ENCODE measurements at places on chromosomes 12 and 14. TPM values are rescaled to one million over a fixed set of nuclear protein-coding genes. Genes with fewer than 3 reads are reported as not detected.

- DNase-seq, result no peak
These were observed 42.1 kb downstream of the KRT80 start for GRCh38 chr12:52149651-52150241.

DNA sequence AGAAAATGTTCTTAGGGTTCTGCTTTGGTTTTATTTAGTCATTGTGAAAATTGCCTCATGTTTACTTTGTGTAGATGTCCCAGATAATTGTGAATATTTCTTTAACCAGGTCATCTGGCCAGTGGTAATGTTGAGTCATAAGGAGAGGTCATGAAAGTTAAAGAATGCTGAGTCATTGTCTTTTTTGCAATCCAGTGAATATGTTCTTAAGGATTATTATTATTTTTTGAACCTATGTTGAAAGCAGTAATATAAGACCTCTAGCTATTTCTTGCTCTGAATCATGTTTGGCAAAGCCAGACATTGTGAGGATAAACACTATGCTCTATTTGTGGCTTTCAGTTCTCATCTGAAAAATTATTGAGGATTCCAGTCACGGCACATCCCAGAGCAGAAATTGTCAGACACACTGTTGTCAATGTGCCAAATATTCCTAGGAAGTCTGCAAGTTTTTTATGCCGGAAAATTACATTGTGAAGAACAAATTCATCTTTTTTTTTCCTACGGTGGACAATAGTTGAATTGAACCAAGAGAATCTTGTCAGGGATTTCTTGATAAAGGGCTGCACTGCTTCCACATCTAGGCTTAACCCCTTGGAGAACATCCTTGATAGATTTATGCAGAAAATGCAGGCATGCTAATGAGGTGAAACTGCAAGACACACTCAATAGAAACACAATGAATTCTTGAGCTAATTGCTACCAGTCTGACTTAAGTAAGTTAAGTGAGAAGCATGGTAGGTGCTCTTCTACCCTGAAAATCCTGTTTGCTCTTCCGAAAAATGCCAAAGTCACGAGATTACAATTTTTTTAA, 369.6 kb downstream of the ATP23 start:
- DNase-seq, result no peak

Gene TAS2R8
- total RNA-seq, result not detected

DNA sequence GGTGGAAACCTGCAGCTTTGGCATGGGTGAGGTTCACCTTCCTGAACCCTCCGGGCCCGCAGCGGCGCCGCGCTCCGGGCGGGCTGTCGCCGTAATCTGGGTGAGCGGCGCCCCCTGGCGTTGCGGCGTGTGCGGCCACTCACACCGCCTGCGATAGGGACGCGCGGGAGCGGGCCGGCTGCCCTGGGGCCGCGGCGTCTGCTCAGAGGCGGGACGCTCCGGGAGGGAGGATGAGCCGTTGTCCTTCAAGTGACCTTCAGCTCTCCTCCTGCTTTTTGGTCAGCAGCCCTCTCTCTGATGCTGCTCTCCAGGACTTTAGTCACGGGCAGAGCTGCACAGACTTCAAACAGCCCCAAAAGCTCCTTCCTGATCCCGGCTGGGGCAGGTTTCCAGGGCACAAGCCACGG, 211.7 kb upstream of the FKBP4 start:
- peak; percentile 80 for DNase-seq

- DNase-seq, result peak; percentile 100
These were observed 18.6 kb downstream of the CHD8 start for GRCh38 chr14:21437063-21437901.

Gene DAO
- not detected for total RNA-seq

- no peak for DNase-seq
These were observed 102.1 kb downstream of the ERGIC2 start for GRCh38 chr12:29278673-29279420.

Gene ATXN3
- 17.6 TPM for total RNA-seq

Gene RASSF8
- total RNA-seq, result 37.8 TPM

- no peak for DNase-seq
These were observed 10.7 kb upstream of the HSP90AA1 start for GRCh38 chr14:102097441-102098135.

GRCh38 chr12:104485651-104486362, 29.1 kb downstream of the CHST11 start:
- DNase-seq, result no peak

Measured in cardiac septum (tissue), 1 donor.